ENCODE measurements at places on chromosomes 13 and 19.

DNA sequence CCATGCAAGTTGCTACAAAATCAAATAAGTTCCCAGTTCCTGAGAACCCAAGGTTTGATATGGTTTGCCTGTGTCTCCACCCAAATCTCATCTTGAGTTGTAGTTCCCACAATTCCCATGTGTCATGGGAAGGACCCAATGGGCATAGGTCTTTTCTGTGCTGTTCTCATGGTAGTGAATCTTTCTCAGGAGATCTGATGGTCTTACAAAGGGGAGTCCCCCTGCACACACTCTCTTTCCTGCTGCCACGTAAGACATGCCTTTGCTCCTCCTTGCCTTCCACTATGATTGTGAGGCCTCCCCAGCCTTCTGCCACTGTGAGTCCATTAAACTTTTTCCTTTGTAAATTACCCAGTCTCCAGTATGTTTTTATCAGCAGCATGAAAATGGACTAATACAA lies 28.5 kb upstream of the TSHZ3 start:
- DNase-seq: no peak

- no peak for DNase-seq
These were observed 437.5 kb downstream of the FOXO1 start for GRCh38 chr13:40228990-40229389.

DNA sequence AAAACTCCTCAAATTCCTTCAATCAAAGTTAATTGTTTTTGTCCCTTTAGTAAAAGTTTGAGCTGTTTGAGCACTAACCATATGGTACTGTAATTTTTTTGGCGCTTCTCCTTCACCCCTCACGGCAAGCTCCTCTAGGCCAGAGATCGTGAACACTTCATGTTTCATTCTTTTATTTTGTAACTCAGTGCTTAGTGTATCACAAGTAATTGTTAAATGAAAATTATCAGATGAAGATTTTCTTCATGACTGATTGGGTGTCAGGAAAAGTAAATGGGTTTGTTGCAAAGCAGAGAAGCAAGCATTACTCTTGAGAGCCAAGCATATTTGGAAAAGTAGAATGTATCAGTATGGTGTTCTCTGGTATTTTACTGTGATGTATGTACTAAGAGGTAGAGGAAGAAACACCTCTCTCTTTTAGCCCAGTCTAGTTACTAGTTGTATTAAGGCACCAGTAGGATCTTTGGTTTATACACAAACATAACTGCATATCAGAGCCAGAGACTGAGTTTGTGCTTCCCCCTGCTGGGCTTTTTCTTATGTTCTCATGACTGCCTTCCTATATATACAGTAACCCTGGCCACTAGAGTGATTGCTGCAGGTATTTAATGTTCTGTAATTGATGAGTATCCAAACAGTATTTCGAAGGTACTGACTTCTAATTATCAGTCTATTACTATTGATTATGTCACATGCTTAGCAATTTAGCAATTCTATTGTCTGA lies 202.3 kb upstream of the KLHL1 start:
- DNase-seq: peak; percentile 47

- DNase-seq: no peak
These were observed 713.7 kb downstream of the SLITRK1 start for GRCh38 chr13:83168590-83168989.

DNA sequence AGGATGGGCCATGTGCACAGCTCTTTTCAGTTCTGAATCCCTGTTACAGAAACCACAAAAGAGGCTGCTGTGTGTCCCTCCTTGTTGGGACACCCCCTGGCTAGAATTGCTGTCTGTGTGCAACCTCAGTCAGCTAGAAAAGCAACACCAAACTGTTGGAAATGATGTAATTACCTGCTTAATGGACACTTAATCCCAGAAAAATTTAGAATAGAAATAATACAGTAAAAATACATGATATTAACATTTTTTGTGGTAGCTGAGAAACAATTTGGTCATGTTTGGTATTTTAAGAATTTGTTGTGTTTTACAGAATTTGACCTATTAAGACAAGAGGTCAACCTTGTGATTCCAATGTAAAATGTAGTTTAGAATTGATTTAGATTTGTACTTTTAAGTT lies 46.8 kb downstream of the FAM124A start:
- no peak for DNase-seq

GRCh38 chr13:44837250-44837649 lies 152.0 kb downstream of the NUFIP1 start:
- DNase-seq: no peak

GRCh38 chr13:46639033-46639981 lies 86.3 kb downstream of the LRCH1 start:
- no peak for DNase-seq

DNA sequence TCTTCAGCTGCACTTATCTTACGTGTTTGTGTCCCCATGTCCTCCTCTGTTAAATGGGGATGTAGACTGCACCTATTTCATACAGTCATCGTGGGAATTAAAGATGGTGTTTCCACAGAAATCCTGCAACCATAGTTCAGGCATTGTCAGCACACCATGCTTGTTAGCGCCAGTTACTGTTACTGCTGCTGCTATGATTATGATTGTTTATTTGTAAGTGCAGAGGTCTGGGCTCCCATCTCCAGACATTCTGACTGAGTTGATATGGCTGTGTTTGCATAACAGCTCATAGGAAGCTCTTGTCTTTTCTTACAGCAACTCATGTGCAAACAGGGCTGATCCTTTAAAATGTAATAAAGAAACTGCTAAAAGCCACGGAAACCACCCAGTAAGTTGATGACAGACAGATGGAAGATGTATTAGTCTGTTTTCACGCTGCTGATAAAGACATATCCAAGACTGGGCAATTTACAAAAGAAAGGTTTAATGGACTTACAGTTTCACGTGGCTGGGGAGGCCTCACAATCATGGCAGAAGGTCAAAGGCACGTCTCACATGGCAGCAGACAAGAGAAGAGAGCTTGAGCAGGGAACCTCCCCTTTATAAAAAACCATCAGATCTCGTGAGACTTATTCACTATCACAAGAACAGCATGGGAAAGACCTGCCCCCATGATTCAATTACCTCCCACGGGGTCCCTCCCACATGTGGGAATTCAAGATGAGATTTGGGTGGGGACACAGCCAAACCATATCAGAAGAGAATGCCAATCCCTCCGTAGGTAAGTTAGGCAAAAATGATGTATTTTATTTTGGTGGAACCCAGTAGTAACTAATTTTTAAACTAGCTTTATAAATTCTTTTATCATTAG lies 1.6 kb downstream of the ZSCAN5A start:
- no peak for DNase-seq

DNA sequence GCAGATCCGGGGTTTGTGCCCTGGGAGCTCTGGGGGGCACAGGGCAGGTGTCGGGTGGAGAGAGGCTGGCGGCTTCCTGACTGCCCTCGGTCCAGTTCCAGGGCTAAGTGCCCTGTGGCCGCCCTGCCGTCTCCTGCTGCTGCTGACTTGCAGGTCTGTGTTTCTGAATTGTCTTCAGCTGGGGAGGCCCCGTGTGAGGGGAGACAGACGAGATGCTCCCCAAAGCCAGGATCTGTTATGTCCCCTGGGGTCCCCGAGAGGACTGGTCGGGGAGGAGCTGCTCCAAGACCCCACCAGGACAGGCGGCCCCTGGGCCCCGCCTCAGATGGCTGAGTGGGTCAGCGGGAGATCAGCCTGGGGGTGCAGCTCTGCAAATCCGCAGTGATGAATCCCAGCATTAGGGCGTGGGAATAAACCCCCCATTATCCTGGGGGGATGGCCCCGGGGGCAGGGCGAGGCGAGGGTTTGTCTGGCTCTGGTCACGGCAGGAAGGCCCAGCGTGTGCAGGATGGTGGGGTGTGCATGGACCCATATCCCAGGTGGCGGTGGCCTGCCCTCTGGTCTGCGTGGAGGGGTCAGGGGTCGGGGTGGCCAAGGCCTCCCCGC lies 4.7 kb downstream of the HCN2 start:
- DNase-seq: no peak

- DNase-seq: no peak
These were observed 459 bp downstream of the PCDH20 start for GRCh38 chr13:61415058-61415721.

DNA sequence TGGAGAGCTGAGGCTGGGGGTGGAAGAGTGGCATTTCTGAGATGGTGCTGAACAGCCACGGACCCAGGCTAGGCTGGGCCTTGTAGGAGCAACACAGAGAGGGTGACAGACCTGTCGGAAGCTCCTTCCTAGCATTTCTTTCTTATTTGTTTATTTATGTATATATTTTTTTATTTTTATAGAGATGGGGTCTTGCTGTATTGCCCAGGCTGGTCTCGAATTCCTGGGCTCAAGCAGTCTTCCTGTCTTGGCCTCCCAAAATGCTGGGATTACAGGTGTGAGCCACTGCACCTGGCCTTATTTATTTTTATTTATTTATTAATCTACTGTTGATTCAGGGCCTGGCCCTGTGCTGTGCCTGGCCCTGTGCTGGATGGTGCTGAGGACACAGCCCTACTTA lies 6.5 kb downstream of the CIC start:
- no peak for DNase-seq

DNA sequence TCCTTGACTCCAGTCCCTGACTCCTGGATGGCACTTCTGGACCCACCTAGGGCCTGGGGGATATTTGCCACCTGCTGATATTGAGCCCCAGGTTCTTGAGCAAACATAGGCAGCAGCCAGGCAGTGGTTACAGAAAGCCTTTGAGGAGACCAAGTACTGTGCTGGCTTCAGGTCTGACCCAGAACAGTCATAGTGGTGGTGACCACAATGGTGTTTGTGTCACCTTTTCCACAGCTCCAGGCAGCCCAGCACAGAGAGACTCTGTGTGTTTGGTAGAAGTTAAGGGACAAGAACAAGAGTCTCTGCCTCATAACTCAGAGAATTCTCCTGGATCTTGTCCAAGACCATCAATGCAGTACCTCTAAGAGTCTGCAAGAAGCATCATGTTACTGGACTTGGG lies 14.6 kb upstream of the CLC start:
- DNase-seq: no peak

- DNase-seq: no peak
These were observed 10.2 kb upstream of the ANKRD10 start for GRCh38 chr13:110925023-110925612.

- no peak for DNase-seq
These were observed 134.5 kb upstream of the KL start for GRCh38 chr13:32881777-32882145.

- DNase-seq: no peak
These were observed 102.6 kb upstream of the RNF113B start for GRCh38 chr13:98279473-98280175.

DNA sequence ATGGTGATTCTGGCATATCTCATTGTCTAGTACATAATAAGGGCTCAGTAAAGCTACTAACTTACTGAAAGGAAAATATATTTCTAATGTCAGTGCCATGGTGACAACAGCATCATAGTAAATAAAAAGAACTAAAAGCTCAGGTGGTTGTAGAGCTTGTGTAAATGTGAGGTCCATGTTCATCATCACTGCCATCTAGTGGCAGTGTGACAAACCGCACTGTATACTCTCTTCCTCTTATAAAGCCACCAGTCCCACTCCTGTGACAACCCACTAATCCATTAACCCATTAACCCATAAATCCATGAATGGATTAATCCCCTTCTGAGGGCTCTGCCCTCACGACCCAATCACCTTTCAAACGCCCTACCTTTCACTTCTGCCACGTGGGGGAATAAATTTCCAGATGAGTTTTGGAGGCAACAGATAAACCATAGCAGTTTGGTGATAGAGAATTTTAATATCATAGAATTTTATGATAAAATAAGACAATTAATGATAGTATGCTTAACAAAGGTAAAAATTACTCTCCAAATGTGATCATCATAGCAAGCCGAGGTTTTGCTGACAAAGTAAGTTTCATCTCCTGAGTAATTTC lies 160.4 kb upstream of the SGCG start:
- DNase-seq: peak; percentile 31

- no peak for DNase-seq
These were observed 40.7 kb upstream of the VWA8 start for GRCh38 chr13:42001580-42001979.

DNA sequence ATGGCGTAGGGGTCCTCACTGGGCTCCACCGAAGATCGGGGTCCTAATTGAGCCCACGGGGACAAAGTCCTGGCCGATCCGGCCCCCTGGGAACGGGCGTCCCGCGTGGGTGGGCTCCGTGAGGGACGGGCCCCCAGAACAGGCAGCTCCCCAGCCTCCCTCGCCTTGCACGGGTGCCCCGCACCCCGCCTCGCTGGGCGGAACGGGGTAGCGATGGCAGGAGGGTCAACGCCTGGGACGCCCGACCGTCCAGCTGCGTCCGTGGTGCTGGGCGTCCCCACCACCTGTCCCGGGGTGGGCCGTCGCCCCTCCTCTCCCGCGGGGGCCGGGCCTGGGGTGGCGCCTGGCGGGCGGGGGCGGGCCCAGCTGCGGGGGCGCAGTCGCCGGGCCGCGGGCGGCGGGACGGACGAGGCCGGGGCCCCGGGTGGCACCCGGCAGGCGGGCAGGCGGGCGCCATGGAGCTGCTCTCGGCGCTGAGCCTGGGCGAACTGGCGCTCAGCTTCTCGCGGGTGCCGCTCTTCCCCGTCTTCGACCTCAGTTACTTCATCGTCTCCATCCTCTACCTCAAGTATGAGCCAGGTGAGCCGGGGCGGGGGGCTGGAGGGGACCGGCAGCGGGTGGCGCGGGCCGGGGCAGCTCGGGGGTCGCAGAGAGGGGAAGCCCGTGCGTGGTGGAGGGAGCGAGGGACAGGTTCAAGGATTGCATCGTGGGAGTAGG lies at the start of gene TMEM38A:
Gene TMEM38A, plus strand, starts transcription at position 377 of the 717 bp plus-strand sequence. Its CDS starts 79 bp downstream, at position 456.
- DNase-seq: no peak

DNA sequence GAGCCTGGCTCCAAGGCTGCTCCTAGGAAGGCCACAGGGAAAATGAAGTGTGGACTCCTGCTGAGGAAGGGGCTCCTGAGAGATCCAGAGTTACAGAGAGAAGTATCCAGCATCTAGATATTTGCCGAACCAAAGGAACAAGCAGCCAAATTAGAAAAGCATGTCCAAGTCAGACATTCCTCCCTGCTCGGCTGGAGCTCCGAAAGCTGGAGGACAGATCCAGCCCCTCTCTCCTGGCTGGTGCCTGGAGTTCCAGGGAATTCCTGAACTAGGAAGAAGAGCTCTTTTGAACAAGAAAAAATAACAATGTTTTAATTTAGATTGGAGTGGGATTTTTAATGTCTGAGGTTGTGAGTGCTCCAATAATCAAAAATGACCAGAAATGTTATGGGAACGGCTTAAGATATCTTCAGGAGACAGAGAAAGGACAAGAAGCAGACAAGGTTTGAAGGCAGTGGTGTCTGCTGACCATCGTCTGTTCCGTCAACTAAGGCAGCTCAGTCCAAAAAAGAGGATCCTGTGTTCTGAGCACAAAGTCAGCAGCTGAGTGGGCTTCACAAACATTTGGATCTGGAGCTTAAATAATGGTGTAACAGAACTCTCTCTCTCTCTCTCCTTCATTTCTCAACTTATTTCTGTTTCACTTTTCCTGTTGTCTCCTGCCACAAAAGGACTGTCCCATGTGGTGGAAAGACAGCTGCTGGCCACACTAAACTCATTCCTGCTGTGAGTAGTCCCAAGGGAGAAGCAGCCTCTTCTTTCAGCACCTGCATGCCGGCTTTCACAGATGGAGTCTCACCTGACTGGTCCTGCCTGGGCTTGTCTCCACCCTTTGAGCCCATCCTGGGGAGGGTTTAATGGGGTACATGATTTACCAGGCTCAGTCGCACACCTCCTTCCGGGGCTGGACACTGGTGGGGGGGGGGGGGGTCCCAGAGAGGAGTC lies 31.5 kb upstream of the IRS2 start:
- DNase-seq: no peak
